SK-N-DZ (cell line): ENCODE measurements at places on chromosomes 2 and 18.

DNA sequence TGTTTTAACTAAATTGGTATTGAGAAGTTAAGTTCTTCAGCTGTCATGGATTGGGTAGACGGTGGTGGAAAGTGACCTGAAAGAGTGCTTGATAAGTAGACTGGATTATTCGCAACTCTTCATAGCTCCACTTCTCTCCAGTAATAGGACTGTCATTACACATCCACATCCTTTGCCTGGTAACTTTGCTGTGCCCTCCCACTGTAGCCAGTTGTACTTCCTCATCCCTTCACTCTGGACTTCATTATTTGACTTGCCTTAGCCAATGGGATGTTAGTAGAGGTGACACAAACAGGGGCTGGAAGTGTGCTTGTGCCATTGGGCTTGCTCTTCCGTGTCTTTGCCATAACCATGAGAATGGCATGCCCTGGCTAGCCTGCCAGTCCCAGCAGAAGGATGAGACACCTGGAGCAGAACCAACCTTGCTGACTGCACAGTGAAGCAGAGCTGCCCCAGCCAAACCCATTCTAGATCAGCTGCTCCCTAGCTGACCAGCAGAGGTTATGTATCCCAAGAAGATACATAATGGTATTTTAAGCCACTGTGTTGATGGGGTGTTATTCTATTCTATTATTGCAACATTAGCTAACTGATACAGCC, 16.9 kb downstream of the QPCT start:
- DNase-seq, result no peak

DNA sequence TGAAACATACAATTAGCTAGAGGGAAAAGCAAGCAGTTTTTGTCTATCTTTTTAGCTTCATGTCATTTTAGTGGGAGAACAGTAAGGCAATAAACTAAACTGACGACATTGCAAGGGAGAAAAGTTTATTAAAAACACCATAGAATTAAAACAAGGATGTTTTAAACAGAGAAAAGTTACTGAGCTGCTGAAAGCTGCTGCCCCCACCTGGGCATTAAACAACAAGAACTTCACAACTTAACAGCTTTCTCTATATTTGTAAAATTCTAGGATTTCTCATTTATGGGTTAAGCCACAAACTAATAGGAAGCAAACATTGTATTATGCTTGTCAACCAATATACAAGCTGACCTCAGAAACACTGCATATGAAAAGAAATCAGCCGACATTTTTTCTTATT, 289.2 kb downstream of the ERBB4 start:
- DNase-seq, result no peak

- peak; percentile 56 for DNase-seq
Observed at GRCh38 chr2:230068651-230069055, at the start of gene SLC16A14. Gene SLC16A14 (minus strand): TSS chr2:230068924. CDS start chr2:230059352, 9,572 bp downstream.

GRCh38 chr2:5495586-5495985, 196.6 kb upstream of the SOX11 start:
- no peak for DNase-seq

- DNase-seq, result no peak
Observed at GRCh38 chr2:99771681-99772333, 282.0 kb upstream of the REV1 start.

DNA sequence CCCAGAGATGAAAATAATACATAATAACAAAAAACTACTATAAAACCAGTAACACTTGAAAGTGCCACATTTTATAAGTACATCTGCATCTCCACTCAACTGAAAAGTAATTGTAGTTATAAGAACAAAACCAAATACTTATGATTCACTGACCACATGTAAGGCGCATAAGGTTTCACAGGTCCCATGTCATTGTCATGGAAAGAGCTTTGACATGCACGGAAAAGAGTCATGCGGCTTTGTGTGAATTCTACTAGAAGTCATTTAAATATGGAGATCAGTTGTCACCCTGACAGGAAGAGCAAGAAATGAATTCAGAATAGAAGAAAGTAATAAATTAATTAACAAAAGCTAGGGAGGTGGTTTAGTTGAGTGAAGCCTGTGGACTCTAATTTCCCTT, 459.1 kb downstream of the CDH2 start:
- DNase-seq, result no peak

- DNase-seq, result no peak
Observed at GRCh38 chr2:128523457-128523856, 204.8 kb upstream of the HS6ST1 start.

- DNase-seq, result no peak
Observed at GRCh38 chr2:201344663-201345366, 12.3 kb downstream of the FLACC1 start.
